ENCODE measurements at places on chromosomes 6 and 20.

GRCh38 chr6:116090251-116090650 lies 10.4 kb upstream of the NT5DC1 start:
- no peak for DNase-seq

DNA sequence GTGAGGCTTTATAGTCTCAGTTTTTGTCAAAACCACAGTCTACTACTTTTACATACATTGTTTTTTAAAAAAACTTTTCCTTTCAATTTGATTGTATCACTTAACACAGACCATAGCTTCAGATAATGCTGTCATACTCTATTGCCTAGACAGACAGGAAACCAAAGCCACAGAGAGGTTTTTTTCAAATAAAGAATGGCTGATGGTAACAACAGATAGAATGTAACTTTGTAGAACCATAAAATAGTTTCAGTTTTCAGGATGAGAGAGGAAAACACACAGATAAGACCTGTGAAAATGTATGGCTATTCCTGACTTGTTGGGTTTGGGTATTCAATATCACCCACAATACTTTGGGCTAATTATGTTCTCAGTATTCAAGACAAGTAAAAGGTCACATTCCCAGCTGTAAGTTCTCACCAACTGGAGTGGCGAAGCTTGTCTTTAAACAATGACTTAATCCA lies 94.0 kb downstream of the ADGRG6 start:
- DNase-seq: no peak

DNA sequence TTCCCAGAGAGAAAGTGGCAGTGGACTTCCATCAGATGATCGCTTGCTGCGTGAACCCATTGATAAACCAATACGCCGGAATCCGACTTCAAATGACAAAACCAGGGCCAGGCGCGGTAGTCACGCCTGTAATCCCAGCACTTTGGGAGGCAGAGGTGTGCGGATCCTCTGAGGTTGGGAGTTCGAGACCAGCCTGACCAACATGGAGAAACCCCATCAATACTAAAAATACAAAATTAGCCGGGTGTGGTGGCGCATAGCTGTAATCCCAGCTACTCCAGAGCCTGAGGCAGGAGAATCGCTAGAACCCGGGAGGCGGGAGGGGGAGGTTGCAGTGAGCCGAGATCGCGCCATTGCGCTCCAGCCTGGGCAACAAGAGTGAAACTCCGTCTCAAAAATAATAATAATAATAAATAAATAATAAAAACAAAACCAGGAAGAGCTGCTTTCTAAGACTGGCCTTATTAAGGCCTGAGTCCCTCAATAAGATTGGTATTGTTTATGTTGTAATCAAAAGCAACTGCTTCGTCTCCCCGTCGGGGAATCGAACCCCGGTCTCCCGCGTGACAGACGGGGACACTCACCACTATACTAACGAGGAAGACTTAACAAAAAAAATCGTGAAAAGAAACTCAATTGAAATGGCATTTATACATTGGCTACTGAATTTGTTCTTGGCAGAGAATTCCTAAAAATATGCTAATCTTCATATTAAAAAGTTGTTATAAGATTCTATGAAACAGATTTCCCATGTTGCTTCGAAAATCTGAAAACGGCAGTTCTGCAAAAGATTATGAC lies 110.2 kb upstream of the ZNF184 start:
- no peak for DNase-seq

- DNase-seq: no peak
These were observed 232.8 kb upstream of the QKI start for GRCh38 chr6:163181666-163182180.

- peak; percentile 10 for DNase-seq
These were observed 118.4 kb downstream of the GRM4 start for GRCh38 chr6:34027445-34027936.
